Mucosa of descending colon (tissue), 3 donors: ENCODE measurements at places on chromosomes 7 and 10. TPM values are rescaled to one million over a fixed set of nuclear protein-coding genes. Genes with fewer than 3 reads are reported as not detected.

Gene ITPRID1
- total RNA-seq: 1.7 TPM

Gene SEMA4G
- total RNA-seq: 91.9 TPM

DNA sequence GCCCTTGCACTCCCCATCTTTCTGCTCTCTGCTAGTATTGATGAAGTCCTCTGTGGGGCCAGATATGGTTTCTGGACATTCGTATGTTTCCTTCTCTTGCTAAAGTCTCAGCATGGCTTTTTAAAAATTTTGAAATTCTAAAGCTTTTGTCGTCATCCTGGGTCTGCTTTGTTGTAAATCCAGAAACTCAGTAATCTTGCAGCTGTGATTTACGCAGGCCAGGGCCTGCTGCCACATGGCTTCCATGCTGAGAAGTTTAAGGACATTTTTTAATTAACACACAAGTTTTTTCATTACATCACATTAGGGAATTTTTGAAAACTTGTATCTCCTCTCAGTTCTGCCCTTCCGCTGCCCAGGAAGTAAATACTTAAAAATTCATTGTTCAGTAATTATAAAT lies 686.1 kb upstream of the IGFBP3 start:
- DNase-seq: no peak

- DNase-seq: no peak
Observed at GRCh38 chr7:135710417-135711138, 17.4 kb downstream of the SLC13A4 start.

- DNase-seq: no peak
Observed at GRCh38 chr10:2964632-2965296, 102.6 kb upstream of the PFKP start.

- DNase-seq: no peak
Observed at GRCh38 chr7:128456255-128456725, 612 bp downstream of the HILPDA start.
